ENCODE measurements at places on chromosomes 6 and 20.

DNA sequence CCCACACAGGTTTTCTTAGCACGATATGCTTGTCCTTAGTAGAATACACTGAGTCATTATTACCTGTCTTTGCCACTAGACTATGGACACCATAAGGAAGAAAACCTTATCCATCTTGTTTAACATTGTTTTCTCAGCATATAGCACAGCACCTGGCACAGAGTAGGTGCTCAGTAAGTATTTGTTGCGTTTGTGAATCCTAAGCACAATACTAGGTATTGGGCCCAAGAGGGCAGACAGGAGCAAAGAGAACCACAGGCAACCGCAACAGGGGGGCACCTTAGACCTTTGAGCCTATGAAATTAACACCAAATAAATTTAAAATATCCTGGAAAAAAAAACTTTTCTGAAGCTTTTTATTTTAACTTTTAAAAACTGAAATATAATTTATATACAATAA is 3.7 kb upstream of the NCOA6 start:
- no peak for DNase-seq

DNA sequence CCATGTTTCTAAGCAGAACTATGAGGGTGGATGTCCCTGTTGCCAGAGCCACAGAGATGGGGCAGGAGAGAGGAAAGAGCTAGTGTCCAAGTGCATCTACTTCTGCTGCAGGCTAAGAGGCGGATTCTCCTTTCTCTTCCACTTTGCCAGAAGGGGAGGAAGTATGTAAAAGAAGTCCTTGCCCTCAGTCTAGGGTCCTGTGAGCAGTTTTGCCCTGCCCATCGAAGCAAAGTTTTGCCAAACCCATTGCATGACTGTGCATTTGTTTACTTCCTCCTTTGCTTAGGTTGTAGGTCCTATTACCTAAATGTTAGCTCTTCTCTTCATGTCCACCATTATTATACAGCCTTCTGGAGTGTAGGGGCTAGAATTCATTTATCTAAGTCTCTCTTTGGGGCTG is 106.2 kb upstream of the ARMC2 start:
- no peak for DNase-seq

DNA sequence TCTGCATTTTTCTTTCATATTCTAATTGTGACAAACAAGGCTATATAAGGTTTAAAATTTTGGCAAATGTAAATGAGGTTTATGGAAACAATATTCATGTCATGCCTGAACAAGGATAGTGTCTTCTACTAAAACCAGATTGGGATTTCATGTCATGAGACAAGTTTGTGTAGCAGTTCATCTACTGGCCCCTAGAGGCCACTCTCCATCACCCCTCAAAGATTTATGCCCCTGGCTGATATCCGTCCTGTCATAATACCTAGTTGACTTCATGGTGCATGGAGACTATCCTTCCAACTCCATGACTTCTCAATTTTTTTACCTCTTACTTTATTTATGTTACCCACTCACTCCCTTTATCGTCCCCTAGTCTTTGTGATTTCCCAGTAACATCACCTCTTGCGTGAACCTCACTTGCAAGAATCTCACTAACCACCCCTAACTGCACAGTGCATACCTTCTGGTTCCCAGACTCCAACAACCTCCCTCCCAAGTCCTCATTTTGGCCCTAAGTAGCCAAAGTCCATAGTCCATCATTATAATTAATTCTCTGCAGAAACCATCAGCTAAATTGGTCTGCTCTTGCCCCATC is 179.8 kb downstream of the TASP1 start:
- peak; percentile 0 for DNase-seq

DNA sequence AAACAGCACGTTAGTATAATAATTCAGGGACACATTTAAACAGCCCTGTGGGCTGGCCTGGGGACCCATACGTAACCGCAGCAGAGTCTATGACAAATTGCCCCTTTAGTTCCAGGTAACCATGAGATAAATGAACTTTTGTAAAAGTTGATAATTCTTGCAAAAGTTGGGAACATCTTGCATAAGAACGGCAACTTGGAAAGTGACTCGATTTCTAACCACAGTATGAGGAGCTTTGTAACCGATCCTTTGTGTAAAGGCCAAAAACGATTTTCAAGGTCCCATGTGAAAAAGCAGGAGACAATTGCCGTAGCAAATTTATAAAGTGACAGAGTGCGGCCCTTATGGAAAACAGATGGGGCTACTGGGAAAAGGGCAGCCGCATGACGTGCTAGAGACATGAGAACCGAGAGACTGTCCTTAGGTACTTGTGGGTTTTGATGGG is 81.6 kb downstream of the PSMG4 start:
- no peak for DNase-seq

DNA sequence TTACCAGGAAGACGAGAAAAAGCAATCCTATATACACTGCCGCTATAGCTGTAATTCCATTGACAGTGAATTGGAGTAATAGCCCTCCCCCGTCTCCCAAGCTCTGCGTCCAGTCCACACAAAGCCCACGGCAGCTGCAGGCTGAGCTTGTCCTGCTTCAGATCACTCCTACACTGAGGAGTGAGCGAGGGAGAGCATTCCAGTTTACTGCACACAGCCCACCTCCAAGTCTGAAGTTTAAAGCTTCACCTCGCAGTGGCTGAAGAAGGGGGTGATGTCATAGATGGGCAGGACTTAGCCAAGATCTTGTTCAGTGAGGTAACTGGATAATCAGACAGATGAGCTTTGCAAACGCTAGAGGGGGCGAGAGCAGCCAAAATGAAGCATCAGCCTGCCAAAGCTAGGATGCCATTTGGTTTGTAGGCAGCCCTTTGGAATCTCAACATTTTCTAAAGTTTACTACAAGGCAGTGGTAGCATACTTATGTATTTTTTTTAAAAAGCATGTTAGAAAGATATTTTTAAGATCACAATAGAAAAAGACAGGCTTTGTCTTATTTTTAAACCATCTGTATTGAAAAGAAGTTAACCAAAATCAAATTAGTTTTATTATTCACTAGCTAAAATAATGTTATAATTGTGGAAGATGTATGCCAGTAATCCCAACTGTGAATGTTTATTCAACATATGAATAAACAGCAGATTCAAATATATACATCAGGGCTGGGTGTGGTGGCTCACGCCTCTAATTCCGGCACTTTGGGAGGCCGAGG is at the start of gene FLRT3:
FLRT3 (minus strand) TSS at position 213 of the 772 bp plus-strand sequence. CDS start 10,106 bp downstream, outside the sequence.
- DNase-seq = no peak

DNA sequence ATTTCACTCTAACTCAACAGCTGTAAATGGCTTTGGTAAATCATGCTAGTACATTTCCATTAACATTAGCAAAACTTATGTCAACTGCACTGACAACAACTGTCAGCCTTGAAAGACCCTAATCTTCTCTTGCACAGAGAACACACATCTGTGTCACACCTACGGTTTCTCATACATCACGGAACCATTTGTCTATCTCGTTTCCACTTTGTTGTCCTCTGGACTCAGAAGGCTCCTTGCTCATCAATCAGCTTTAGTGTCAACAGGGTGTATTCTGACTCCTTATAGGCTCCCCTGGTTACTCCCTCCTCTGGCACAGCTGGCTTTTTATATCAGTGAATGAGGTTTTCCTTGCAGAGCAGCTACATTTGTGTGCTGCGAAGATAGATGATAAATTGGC is 49.3 kb downstream of the CD83 start:
- no peak for DNase-seq

- no peak for DNase-seq
Observed at GRCh38 chr20:47730744-47731143, 54.5 kb downstream of the SULF2 start.

DNA sequence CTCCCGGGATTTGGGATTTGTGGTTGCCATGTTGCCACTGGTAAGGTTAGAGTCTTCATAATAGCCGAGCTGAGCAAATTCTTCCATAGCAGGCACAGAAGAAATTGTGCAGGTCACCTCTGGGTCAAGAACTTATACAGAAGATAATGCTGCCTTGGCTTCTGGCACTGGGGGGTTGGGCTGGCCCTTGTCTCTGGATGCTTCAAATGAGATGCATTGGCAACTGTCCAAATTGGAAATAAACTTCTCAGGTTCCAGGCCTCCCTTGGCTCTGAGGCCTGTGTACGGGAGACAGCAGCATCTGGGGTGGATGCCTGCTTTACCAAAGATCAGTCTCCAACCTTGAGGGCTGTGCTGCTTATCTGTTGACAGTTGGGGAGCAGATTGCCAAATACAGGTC is 26.2 kb downstream of the MYO6 start:
- DNase-seq = no peak

GRCh38 chr20:44701118-44701857 is 13.9 kb upstream of the CCN5 start:
- no peak for DNase-seq

- DNase-seq = no peak
Observed at GRCh38 chr20:57437672-57438330, 46.6 kb downstream of the RBM38 start.

- DNase-seq = no peak
Observed at GRCh38 chr6:82978362-82978945, 87.2 kb downstream of the UBE3D start.

- no peak for DNase-seq
Observed at GRCh38 chr20:50312002-50312681, 121.5 kb downstream of the CEBPB start.

- no peak for DNase-seq
Observed at GRCh38 chr6:17015144-17015543, 86.7 kb upstream of the STMND1 start.

- DNase-seq = no peak
Observed at GRCh38 chr6:5992551-5993225, 14.0 kb downstream of the NRN1 start.

DNA sequence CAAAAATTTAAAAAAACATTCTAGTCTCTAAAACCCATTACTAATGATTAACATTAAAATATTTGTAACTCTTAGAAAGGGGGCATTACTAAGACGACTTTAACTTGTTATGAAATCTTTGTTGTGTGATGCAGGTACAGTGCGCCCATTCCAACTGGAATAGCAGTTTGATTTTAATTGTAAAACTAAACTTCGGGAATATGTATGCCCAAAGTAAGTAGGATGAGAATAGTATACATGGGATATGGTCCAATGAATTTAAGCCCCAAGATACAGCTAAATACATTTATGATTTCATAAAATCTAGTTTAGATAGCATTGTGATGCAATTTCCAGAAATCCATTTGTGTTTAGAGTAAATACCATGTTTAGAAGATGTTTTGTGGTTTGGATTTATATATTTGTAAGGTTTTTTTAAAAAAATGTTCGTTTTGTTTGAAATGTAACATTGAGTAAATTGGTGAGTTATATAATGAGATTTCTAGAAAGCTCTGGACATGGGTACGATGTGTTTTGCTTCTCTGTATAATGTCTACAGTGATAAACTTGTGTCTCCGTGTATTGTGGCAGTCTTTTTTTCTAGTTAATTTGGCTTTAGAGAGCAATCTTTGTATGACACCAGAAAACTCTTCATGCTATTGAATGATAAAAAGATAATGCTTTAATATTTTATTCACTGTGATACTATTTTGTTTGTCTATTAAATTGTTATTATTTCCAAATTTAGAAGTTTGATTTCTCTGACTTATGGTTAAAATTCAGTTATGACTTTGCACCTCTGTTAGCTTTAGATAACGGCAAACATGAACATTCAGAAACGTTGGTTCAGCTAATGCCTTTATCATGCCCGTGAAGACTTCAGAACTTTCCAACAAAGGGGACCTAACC is 54.8 kb downstream of the RNF182 start:
- no peak for DNase-seq

DNA sequence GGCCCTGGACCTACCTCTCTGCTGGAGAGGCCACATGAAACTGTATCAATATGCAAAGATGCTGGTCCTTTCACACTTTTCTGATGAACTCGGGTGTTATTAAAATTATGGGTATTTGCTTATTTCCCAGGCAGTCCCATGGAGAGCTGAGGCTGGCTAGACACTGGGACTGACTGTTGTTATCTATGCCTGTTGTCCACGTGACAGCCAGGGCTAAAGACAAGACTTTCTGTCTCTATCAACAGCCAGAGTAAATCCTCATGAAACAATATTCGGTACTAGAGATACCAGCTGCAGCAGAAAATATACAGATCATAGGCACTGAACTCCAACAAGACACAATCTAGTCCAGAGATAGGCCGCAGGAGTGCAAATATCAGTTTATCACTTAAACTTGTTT is 236.4 kb downstream of the FOXA2 start:
- DNase-seq = no peak

- DNase-seq = no peak
Observed at GRCh38 chr6:140909156-140909555, 1223.6 kb upstream of the GJE1 start.

DNA sequence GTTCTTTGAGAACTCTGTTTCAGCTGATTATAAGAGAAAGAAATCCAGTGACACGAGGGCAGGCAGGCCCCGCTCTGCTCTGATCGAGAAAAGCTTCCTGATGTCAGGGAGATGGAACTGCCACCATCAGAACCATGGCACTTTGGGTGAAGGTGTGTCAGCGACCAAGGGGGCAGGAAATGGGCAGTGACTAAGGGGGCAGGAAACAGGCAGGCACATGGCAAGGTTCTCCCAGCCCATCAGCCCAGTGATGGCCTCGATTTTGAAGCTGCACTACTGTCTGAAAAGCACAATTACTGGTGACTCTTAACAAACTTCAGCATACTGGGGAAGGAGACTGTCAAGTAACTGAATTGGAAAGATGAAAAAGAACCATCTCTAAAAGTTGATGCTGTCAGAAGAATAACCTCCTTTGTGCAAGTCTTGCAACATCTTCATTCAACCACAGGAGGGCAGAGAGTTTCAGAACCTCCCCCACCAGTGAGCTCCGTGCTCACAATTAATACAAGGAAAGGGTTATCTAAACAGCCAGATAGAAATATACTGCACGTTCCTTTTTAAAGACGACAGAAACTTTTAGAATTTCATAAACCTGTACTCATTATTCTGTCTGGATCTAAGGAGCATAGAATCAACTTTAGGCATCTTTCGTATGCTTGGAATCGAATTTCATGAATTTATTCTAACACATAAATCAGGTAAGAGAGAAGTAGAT is 39.1 kb downstream of the TMX4 start:
- DNase-seq = no peak
